ENCODE measurements at places on chromosomes 12 and 14.
A peak's percentile ranks its signal among the peaks of the same experiment; 100 is the strongest.

- no peak for DNase-seq
These were observed 159.3 kb downstream of the TTC8 start for GRCh38 chr14:88983755-88984154.

GRCh38 chr12:5177096-5177495 is 133.4 kb downstream of the KCNA5 start:
- no peak for DNase-seq

- peak; percentile 19 for DNase-seq
These were observed 72.0 kb downstream of the PPP2R5E start for GRCh38 chr14:63470962-63471793.

GRCh38 chr12:76020731-76021672 is 10.6 kb downstream of the PHLDA1 start:
- peak; percentile 78 for DNase-seq

- no peak for DNase-seq
These were observed 1.9 kb downstream of the KNTC1 start for GRCh38 chr12:122528992-122529391.

DNA sequence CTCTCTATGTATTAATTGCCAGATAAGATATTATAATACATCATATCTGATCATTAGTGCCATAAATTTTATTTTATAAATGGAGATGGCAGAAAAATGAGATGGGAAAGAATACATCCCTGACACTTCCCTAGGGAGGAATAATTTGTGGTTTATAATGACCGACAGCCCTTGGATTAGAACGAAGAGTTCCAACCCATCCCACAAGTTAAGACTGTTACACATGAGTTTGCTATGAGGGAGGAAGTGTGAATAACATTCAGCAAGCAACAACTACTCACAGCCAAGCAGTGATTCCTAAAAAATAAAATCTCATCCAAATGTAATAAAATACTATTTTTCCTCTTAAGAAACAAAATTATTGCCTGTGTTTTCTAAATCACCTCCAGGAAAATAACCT is 299.0 kb downstream of the CCDC91 start:
- no peak for DNase-seq

DNA sequence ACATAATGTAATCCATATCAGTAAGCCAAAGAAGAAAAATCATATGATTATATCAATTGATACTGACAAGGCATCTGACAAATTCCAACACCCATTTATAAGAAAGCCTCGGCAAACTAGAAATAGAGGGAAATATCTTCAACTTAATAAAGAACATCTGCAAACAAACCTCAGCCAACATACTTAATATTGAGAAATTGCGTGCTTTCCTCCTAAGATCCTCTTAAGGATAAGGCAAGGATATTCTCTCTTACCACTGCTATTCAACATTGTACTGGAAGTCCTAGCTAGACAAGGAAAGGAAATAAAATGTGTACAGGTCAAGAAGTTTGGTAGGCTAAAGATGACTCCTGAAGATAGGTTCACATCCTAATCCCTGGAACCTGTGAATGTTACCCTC is 115.9 kb downstream of the DERA start:
- DNase-seq = no peak

DNA sequence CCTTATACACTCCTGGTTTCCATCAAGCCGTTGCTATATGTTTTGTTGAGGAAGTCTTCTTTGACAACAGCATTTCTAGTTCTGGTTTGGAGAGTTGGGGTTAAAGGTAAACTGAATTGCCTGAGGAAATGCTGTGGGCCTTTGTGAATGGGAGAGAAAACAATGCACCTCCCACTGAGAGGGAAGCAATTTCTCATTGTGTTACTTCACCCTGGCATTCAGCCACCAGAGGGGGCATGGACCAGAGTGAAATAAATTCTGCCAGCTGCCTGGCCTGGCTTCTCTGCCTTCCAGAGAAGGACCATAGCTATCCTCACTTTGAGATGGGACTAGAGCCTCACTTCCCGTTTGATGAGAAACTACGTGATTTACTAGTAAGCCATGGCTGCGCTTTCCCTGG is 475.3 kb downstream of the EGLN3 start:
- peak; percentile 4 for DNase-seq

GRCh38 chr12:24931666-24932405 is 17.1 kb downstream of the BCAT1 start:
- peak; percentile 3 for DNase-seq

GRCh38 chr14:73231981-73232851 is 5.1 kb upstream of the PAPLN start:
- DNase-seq = no peak

DNA sequence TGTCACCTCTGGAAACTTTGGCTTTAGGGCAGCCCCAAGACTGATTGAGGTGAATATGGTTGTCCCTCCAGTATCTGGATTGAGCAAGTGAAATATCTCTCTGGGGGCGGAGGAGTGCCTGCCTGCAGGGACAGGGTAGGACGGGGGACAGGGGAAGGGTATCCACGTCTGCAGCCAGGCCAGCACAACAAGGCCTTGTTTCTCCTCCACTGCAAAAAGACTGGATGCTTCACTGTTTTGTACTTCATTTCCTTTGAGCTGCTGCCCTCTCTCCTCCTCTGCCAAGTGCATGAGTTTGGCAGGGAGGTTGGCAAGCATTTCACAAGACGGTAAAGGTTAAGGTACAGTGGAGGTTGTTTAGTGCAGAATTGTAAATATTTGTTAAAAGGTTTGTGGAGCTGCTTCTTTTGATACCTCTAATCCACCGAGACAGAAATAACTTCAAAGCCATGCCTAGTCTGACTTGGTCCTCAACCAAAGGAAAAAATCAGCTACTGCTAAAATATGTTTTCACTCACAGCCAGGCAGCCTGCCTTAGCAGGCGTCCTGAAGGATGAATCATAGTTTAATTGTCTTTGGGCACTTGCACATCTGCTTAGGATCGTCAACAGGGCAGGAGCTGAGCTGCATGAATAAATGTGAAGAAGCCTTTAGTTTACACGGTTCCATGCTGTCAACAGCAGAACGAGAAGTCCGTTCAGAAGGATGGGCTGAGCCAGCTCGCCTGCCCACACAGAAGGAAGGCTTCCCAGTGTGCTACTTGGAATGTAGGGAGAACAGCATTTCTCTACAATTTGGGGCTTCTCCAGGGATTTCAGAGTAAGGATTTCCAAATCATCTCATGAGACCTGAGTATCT is 269.7 kb downstream of the TTC6 start:
- no peak for DNase-seq

DNA sequence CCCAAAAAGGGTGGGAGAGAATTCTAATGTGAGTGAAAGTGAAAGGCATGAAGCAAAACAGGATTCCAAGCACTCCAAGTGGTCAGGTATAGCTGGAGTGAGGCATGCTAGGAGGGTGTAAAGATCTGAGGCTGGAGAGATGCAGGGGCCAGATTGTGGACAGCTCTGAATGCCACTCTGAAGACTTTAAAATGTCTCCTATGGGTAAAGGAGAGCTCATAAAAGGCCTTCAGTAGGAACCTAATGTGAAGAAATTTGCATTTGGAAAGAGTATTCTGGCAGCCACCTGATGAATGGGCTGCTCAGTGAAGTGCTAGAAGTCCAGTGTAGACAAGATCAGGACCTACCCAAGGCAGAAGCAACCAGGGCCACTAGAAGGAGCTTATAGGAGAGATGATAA is 68.9 kb downstream of the DNAI7 start:
- no peak for DNase-seq

GRCh38 chr14:91554535-91555332 is 44.6 kb upstream of the PPP4R3A start:
- no peak for DNase-seq

DNA sequence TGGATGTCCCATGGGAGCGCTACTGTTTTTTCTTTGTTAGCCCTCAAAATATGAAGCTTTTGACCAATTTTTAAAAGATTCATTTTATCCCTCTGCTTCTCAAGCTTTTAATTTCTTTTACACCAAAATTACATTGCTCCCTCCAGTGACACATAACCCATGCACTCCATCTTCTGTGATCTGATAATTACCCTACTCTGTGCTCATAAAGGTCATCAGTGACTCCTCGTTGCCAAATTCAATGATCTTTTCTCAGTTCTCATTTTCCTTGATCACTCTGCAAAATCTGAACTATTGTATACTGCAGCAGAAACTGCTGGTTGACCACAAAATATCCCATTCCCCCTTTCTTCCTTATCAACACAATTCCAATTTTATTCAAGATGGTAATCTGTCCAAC is 8.7 kb upstream of the PTGDR start:
- DNase-seq = no peak

DNA sequence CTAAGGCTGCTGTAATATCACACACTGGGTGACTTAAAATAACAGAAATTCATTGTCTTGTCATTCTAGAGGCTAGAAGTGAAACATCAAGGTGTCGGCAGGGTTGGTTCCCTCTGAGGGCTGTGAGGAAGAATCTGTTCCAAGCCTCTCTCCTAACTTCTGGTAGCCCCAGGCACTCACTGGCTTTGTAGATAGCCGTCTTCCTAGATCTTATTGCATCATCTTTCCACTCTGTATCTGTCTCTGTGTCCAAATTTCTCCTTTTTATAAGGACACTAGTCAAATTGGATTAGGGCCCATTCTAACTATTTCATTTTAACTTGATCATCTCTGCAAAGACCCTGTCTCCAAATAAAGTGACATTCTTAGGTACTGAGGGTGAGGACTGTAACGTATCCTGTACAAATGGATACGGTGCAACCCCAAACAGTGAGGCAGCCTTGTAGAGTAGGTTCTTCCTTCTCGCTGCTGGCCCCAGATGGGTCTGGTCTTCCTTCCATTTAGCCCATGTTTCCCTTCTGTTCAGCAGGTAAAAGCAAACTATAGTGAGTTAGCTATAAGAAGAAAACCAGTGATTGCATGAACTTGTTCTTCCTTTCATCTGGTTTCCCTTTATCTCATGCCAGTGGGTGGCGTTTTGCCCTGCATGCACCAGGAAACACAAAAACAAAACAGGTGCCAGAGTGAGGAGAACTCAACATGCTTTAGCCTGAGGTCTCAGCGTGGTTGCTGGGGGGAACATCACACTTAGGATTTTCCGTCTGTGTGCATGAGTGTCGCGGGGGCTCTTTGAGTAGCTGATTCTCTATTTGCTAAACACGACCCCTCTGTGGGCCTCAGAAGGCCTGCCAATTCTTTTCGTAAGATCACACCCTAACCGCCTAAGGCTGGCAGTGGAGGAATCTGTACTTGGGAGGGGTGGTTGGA is 19.5 kb downstream of the TTC9 start:
- peak; percentile 71 for DNase-seq

DNA sequence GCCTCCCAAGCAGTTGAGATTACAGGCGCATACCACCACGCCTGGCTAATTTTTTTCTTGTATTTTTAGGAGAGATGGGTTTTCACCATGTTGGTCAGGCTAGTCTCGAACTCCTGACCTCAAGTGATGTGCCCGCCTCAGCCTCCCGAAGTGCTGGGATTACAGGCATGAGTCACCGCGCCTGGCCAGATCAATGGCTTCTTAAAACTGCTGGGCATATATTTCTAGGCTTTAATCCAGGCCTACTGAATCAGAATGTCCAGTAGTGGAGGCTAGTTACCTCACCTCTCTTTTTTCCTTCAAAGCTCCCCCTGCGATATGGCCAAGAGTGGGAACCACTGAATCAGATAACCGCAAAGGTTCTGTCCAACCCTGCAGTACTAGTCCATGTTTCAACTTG is 17.1 kb downstream of the POU6F1 start:
- DNase-seq = no peak

DNA sequence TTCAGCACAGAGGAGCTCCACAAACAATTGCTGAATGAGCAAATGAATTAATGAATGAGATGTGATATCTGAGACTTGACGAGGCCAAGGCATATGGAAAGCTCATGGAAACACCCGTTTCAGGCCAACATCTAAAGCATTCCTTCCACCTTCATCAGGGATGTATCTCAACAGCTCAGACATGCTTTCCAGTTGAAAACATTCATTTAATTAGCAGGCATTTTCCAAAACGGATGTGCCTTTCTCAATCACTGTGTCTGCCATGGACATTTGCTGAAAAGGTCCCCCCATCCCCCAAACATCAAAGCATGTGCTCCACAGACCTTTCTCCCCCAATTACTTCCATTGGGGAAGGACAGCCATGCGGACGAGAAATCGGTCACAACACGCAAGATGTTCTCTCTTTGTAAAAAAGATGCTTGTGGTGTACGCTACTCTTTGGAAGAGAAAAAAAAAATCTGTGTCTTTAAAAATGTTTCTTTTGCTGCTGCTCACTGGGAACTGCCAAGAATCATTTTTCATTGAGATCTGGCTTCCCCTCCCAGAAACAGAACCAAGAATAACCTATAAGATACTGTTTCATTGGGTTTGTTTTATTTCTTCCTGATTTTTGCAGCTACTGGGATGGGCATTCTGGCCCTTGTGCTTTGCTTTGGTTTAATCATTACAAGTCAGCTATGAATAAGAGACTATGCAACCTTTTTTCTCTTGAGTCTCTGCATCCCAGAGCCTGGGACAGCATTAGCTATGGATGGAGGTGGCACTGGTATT is 528.2 kb downstream of the MED13L start:
- no peak for DNase-seq

GRCh38 chr12:701896-702539 is 38.8 kb upstream of the NINJ2 start:
- DNase-seq = no peak

- DNase-seq = no peak
These were observed 8.9 kb upstream of the RPLP0 start for GRCh38 chr12:120209851-120210250.

DNA sequence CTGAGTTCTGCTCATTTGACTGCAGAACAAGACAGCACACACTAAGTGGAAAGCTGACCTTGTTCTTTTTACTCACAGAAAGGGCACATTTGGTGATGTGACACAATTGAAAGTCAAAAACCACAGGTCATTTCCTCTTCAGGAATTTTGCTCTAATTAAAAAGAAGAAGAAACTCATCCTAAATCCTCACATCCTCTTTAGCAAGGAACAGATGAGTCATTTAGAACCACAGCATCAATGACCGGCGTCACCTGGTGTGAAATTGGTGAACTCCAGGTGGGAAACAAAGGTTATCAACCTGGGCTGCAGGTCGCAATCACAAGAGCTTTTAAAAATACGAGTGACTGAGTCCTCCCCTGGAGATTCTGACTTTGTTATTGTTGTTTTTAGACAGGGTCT is 2.9 kb upstream of the RNU6-8 start:
- peak; percentile 9 for DNase-seq

- no peak for DNase-seq
These were observed 75.0 kb upstream of the DYNC1H1 start for GRCh38 chr14:101889366-101889765.

- no peak for DNase-seq
These were observed 64.6 kb downstream of the EP400 start for GRCh38 chr12:132014092-132014914.

- no peak for DNase-seq
These were observed 433.9 kb downstream of the PCNX1 start for GRCh38 chr14:71341156-71341555.

Measured in CD4-positive, alpha-beta T cell treated with Interleukin-10 for 1 hour (primary cell).